CD4-positive, alpha-beta T cell treated with Interleukin-4 for 4 hours (primary cell): ENCODE measurements at places on chromosomes 3 and 15.
A peak's percentile ranks its signal among the peaks of the same experiment; 100 is the strongest.

- no peak for DNase-seq
These were observed 21.0 kb downstream of the RARB start for GRCh38 chr3:25448750-25449692.

DNA sequence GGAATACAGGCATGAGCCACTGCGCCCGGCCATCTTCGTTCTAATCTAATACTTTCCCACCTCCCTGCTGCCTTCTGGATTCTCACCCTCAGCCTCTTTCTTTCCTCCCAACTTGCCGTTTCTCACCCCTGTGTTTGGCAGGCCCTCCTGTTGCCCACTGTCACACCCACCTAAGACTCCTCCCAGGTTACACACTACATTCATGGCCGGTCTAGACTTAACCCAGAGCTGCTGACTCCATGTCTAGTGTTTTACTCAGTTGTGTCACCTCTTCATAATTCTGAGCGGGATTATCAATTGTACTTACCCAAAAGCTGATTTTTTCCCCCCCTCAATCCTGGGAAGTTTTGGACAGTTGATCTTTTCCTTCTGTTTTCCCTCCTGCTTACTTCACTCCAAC lies 223.8 kb downstream of the FEZF2 start:
- DNase-seq: no peak

DNA sequence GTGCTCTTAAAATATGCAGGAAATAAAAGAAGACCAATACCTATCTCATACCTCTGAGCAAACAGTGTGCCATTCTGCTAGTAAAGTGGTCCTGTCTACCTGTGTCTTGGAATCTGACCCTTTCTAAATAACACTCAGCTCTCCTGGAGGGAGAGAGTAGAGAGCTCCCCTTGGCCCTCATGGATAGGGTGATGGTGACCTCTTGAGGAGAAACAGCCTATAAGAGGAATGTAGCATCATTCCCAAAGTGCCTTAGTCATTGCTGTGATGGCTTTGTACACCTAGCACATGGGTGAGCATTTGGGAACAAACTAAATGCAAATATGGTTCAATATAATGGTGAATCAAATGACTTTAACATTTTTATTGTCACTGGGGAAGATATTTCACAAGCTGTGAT lies 10.0 kb downstream of the SNTN start:
- no peak for DNase-seq

- peak; percentile 72 for DNase-seq
These were observed at the start of gene CCDC71 for GRCh38 chr3:49165771-49166751. TSS of gene CCDC71 (minus strand) at chr3:49166331. CDS start at chr3:49164208, 2,123 bp downstream.

GRCh38 chr3:137083332-137083731 lies 125.5 kb downstream of the IL20RB start:
- DNase-seq: no peak

- no peak for DNase-seq
These were observed 24.0 kb downstream of the RASGRF1 start for GRCh38 chr15:79066391-79067071.

DNA sequence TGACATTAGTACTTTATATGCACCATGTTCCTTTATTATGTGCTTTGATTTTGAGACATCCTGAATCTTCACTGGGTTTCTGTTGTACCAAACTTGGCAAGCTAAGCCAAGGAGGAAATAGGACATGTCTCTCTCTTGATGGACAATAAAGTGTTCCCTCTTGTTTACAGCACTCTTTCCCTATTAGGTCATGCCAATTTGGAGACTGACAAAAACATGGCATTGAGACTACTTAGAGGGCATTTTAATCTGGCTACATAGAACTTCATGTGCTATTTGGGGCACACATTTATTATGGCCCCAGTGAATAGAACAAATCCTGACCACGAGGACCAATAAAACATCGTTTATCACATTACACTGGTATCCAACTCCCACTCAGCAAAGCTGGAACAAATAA lies 85.3 kb upstream of the TNFSF10 start:
- DNase-seq: no peak

DNA sequence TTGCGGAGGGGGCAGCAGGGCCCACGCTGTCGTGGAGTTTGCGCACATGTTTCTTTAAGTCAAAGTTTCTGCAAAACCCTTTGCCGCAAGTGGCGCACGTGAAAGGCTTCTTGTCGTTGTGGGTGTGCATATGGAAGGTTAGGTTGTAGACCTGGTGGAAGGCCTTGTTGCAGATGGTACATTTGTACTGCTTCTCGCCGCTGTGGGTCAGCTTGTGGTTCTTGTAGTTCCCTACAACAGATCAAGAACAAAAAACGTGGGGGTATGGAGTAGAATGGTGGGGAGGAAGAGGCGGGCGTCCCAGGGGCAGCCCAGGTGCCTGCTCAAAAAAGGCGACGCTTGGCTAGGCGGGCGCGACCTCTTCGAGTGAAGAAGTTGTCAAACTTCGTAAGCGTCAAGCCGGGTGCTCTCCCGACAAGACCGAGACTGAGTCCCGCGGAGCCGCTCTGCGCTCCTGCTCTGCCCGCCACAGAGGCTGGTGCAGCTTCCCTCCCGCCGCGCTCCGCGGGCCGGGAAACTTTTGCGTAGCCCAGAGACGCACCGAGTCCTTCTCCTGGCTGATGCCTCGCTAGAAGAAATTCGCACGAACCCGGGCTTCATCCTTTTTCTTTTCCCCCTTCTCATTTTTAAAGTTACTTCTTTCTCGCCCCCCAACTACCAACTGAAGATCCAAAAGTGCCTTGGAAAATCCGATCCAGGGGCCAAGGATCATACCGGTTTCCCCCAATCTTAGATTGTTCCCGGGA lies 3.1 kb downstream of the FEZF2 start:
- no peak for DNase-seq

- peak; percentile 20 for DNase-seq
These were observed 89.7 kb upstream of the CMC1 start for GRCh38 chr3:28151608-28152228.

GRCh38 chr15:71591057-71591456 lies 219.3 kb upstream of the NR2E3 start:
- DNase-seq: no peak

GRCh38 chr3:120214176-120214575 lies 70.8 kb downstream of the GPR156 start:
- no peak for DNase-seq

DNA sequence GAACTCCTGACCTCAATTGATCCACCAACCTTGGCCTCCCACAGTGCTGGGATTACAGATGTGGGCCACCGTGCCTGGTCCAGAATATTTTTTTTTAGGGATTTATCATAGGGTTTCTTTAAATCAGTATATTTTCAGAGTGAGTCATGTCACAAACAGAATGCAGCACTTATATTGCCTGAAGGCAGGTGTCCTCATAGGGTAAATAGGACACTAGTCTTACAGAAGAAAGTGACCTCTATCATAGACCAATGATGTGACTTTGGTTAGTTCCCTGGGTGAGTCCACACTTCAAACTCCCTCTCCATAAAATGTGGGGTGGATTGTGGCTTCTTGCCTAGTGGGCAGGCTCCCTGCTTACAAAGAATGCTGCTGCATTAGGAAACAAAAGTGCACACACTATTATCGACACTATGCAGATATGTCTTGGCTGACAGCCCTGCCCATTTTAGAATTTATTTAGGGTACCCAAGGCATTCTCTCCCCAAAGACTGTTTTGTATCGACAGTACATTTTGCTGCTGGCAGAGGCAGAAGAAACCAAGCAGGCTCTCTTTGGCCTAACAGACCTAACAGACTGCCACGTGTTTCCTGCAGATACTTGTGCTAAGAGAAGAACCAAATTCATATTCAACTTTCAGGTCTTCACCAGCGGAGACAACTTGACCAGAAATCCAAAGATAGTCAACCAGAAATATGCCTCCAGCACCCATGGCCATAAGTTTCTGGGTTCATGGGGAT lies 125.0 kb downstream of the MOBP start:
- no peak for DNase-seq
